Right ventricle myocardium superior (tissue), 1 donor: ENCODE measurements at places on chromosomes 5 and 9. TPM values are rescaled to one million over a fixed set of nuclear protein-coding genes. Genes with fewer than 3 reads are reported as not detected.
A peak's percentile ranks its signal among the peaks of the same experiment; 100 is the strongest.

The ANGPTL2 gene
- total RNA-seq = 32.6 TPM

- DNase-seq = no peak
Measured at GRCh38 chr9:16485575-16486321, 384.7 kb downstream of the BNC2 start.

DNA sequence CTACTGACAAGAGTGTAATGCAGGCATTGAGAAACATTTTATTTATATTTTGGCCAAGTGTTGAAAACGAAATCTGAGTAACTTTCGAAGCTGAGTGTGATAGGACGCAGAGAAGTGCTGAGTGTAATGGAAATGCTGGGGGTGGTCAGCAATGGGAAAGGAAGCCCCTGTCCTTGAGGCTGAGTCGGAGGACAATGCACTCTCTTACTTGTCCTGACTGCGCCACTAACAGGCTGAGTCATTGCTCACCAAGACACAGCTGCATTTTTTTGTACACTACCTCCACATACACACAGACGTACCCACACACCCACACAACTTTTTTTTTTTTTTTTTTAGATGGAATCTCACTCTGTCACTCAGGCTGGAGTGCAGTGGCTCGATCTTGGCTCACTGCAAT lies 637.7 kb downstream of the SLCO4C1 start:
- no peak for DNase-seq

The DMRT3 gene
- total RNA-seq = not detected

The IL9 gene
- not detected for total RNA-seq

The TJP2 gene
- total RNA-seq = 116 TPM

The OR13C4 gene
- not detected for total RNA-seq

GRCh38 chr9:114031037-114031630 lies 47.0 kb downstream of the AMBP start:
- no peak for DNase-seq

The ENHO gene
- 0.48 TPM for total RNA-seq

- no peak for DNase-seq
Measured at GRCh38 chr9:19200229-19200628, 30.3 kb upstream of the DENND4C start.

- no peak for DNase-seq
Measured at GRCh38 chr9:37656936-37657335, 6.2 kb downstream of the FRMPD1 start.

- DNase-seq = peak; percentile 61
Measured at GRCh38 chr5:135724617-135725016, 109.8 kb upstream of the SLC25A48 start.

DNA sequence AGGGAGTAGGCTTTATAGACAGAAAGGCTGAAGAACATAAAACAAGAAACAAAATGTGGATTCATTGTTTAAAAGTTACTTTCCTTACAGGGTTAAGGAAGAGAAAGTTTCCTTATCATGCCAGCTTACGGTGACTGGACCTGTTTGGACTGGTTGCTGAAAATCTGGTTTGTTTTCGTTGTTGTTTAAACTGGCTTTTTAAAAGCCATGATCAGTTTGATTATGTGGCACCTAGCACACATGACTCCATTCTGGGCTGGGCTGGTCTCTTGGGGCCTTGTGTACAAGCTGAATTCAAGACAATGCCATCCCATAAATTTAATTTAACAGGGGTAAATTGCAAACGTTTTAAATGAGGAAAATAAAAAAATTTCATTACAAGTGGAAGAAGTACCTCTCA lies 18.4 kb upstream of the ZNF474 start:
- DNase-seq = no peak

DNA sequence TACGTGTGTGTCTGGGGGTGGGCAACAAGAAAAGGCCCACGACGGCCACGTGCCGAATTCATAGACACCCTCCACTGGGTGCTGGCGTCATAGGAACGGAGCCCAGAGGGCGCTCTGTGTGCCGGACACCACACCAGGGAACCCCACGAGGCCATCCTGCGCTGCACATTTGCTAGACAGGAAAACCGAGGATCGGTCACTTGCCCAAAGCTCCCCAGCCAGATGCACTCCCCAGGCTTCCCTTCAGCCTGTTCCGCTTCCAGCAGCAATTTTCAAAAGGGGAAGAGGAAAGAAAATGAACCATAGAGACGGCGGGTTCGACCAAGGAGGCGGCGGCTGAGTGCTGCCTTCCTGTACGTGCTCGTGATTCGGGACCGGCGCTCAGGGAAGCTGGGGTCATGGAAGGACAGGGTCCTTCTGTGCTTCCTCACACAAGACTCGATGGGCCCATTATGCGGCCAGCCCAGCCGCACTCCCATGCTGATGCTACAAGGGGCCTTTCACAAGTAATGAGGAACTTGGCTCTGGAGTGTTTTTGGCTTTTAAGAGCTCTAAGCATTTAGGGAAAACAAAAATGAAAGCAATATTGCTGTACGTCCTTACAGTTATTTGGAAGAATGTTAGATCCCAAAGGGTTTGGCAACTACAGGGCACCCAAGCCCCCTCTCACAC lies 124.6 kb upstream of the SARDH start:
- peak; percentile 79 for DNase-seq

- no peak for DNase-seq
Measured at GRCh38 chr5:109705596-109705995, 15.9 kb downstream of the MAN2A1 start.

DNA sequence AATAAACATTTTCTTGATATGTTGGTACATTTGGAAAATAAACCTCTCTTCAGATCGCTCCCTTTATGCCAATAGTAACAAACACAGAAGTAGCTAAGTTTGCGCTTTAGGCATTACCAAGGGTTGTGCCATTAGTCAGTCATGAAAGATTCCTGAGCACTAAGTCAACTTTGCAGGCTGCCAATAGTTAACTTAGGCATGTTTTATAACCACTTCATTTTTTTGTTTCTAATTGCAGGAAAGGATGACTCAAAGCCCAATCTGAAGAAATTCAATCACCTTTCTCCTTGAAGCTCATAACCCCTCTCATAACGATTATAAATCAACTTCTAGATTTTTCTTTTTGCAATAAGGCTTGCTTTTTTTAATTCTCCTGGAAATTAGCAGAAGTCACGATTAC lies 517.0 kb downstream of the AGTPBP1 start:
- DNase-seq = no peak

DNA sequence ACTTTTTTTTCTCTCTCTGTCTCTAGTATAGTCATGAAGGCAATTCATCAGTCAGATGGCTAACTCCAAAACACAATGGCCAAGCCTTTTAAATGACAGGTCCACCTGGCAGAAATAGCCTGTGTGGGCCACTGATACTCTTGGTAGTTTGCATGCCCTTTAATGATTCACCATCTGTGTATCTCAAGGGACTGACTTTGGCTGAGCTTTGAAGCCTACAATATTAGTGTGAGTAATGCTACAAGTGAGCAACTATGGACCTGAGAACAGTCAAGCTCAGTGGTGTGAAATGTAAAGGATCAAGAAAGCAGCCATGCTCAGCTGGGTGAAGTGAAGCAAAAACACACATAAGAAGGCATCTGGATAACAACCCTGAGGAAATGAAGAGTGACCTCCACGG lies 506.9 kb downstream of the TLE1 start:
- DNase-seq = no peak

The IL5 gene
- not detected for total RNA-seq

- DNase-seq = no peak
Measured at GRCh38 chr5:135718651-135719050, 115.8 kb upstream of the SLC25A48 start.

The VLDLR gene
- 121 TPM for total RNA-seq

- no peak for DNase-seq
Measured at GRCh38 chr9:21413624-21414023, 4.7 kb downstream of the IFNA8 start.

DNA sequence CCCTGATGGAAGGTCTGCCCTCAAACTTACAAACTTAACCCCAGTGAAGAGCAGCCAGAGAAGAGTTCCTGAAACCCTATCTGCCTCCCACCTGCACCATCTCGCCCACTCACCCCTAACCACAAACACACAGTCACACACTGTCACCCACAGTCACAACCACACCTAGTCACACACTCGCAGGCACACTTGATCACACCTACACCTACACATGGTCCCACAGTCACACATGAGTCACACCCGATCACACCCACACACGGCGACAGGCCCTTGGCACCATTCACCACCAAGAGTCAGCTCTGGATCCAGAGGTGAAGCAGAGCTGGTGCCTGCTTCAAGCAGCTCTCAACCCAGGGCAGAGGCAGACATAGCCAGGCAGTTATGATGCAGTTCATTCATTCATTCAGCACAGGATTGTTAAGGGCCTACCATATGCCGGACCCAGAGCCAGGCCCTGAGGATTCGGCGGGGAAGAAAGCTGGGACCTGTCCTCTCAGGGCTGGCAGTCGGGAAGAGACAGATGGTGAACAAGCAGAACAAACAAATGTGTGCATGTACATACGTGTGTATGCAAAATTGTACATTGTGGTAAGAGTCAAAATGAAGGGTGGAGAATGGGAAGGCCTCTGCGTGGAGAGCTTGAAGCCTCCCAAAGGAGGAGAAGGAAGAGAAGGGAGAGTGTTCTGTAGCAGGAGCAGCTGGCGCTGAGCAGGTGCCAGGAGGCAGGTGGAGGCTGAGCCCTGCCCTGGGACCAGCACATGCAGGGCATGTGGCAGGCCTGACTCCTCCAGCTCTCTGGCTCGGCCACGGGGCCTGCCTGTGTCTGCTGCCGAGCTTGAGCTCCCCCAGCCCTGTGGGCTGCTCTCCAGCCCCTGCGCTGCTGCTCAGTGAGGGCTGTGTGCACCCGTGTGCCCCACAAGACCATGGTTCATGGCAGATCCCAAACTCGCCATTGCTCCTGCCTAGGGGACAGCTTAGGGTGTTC lies 6.4 kb downstream of the TSPAN17 start:
- no peak for DNase-seq

The HDAC3 gene
- total RNA-seq = 29.1 TPM

DNA sequence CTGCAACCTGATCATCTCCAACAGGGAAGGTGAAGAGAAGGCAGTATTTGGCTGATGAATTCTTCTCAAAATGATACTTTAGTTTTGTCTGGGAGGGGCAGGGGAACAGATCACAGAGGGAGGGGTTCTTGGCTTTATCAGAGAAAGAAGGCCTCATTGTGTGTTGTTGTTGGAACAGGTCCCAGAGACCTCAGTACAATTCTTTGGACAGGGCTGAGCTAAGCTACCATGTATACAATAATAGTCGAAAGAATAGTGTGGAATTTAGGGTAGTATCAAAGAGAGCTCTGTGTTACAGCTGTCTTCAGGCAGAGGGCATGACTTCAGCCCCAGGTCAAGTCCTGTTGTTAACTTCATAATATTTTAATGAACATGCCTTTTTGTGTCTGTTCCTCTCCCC lies 39.9 kb downstream of the ARHGAP26 start:
- no peak for DNase-seq

DNA sequence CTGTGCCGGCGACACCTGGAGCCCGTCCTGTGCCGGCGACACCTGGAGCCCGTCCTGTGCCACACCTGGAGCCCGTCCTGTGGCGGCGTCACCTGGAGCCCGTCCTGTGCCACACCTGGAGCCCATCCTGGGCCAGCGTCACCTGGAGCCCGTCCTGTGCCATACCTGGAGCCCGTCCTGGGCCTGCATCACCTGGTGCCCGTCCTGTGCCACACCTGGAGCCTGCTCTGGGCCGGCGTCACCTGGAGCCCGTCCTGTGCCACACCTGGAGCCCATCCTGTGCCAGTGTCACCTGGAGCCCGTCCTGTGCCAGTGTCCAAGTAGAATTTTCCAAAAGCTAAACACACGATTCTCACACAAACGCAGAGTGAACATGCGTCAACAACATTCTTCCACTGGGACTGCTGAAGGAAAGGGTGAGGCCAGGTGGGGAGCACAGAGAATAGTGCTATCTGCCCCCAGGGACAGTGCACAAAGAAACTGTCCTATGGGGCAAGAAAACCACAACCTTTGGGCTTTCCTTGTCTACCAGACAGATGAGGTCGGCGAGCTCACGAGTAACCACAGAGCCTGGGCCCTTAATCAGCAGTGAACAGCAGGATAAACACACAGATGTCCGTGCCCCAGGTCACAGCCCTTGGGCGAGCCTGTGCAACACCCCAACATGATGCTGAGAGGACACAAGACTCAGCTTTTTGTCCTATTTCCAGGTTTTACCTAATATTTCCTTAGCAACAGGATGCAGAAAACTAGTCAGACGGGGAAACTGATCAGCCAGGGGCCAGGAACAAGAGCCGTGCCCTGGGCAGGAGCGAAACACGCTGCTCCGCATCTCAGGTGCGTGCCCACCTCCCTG lies 7.9 kb downstream of the QSOX2 start:
- no peak for DNase-seq

- DNase-seq = no peak
Measured at GRCh38 chr5:151706906-151707305, 20.2 kb upstream of the SPARC start.

GRCh38 chr9:70439991-70440706 lies 25.7 kb upstream of the KLF9 start:
- no peak for DNase-seq

GRCh38 chr5:168270476-168270875 lies 21.0 kb upstream of the WWC1 start:
- no peak for DNase-seq

The NUTM2F gene
- total RNA-seq = not detected

GRCh38 chr5:116340799-116341198 lies 233.8 kb downstream of the SEMA6A start:
- DNase-seq = no peak

The SLC22A5 gene
- 22.7 TPM for total RNA-seq

DNA sequence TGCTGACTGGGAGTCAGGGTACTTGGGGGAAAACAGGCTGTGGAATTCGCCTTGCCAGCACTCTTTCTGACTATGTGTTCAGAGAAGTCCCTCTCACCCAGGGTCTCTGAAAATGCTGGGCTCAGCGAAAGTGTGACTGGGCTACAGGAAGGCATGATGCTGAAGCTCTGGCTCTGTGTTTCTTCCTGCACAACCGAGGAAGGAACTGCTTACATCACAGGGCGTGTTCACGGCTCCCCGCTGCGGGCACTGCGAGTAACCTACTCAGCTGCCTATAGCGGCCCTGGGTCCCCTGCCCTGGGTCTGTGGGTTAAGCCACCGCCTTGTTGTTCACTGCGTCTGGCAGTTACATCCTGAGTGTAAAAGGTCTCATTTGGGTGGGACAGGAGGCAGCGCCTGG lies 222.4 kb upstream of the IRX4 start:
- no peak for DNase-seq

The PCDHGC4 gene
- total RNA-seq = 3.0 TPM

DNA sequence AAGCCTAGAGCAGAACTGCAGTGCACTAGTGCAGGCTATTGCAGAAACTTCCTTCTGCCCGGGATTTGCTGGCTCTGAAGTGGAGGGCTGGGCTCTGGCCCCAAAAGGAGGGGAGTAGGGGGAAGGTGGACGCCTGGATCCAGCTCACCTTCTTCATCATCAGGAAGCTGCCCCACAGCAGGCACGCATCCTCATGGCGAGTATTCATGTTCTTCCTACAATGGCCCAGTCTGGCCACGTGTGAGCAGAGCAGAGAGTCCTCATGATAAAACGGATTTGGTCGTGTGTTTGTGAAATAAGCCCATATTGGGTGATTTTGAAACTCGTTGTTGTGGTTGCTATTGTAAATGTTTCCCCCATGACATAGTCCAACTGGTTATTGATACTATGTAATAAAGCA lies 8.2 kb upstream of the GLIPR2 start:
- DNase-seq = no peak

- no peak for DNase-seq
Measured at GRCh38 chr9:7289773-7290172, 509.8 kb downstream of the DMAC1 start.

The CDKN2A gene
- total RNA-seq = 0.67 TPM
